ENCODE measurements at places on chromosomes 12 and 14.
A peak's percentile ranks its signal among the peaks of the same experiment; 100 is the strongest.

GRCh38 chr12:7441216-7441615 is 2.7 kb downstream of the CD163L1 start:
- no peak for DNase-seq
- H3K27ac ChIP-seq: no peak overlapping the region
- H3K4me1 ChIP-seq: no peaks in the 10 kb centered on the region
- peaks cover 26% of the 10 kb centered on the region for H3K27me3 ChIP-seq
- no peaks in the 10 kb centered on the region for H3K36me3 ChIP-seq

- peaks cover 8% of the 10 kb centered on the region for H3K4me1 ChIP-seq
- no peak overlapping the region for H3K27ac ChIP-seq
- H3K27me3 ChIP-seq: no peaks in the 10 kb centered on the region
- no peaks in the 10 kb centered on the region for H3K36me3 ChIP-seq
- no peak for DNase-seq
- H3K4me3 ChIP-seq: no peak overlapping the region
These were observed 200.8 kb downstream of the DUSP6 start for GRCh38 chr12:89151536-89151935.

DNA sequence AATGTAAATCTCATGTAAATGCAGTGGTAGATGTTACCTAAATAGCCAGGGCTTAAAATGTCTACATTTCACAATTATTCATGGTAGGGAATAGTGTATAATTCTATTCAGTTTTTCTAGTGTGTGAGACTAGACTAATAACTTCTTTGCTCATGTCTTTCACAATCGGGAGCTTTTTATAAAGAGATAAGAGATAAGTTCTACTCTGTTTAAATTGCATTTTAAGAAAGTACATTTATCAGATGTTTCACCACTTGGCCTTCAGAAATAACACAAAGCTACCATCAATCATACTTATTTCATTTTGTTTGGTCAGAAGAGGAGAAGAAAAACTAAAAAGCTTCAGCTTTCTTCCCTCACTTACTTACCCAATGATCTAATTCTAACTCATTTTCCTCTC is 725.5 kb upstream of the FLRT2 start:
- no peaks in the 10 kb centered on the region for H3K27me3 ChIP-seq
- no peak for DNase-seq
- H3K36me3 ChIP-seq: no peaks in the 10 kb centered on the region
- H3K27ac ChIP-seq: no peak overlapping the region

- H3K27ac ChIP-seq: no peak overlapping the region
- DNase-seq: no peak
- no peak overlapping the region for H3K4me3 ChIP-seq
- H3K36me3 ChIP-seq: peaks cover 18% of the 10 kb centered on the region
- H3K4me1 ChIP-seq: peaks cover 22% of the 10 kb centered on the region
- H3K27me3 ChIP-seq: no peaks in the 10 kb centered on the region
These were observed 12.4 kb downstream of the ATF7 start for GRCh38 chr12:53613821-53614220.

DNA sequence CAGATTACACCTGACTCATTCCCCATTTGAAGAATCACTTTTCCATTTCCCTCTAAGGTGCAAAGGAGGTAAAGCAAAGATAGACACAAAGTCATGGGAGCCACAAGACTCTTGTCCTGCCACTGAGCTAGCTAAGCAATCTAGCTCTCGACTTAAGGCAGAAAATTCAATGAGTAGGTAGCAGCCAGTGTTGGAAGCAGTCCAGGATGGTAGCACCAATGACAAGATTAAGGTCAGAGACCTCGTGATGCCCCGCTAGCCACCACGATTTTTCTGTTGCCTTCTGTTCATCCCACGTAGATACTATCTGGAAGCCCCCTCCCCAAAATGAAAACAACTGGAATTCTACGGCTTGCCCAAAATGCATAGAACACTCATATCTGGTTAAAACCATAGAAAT is 1.4 kb downstream of the VAMP1 start:
- no peaks in the 10 kb centered on the region for H3K27me3 ChIP-seq
- H3K4me3 ChIP-seq: peak overlapping the region; percentile 92
- peaks cover 60% of the 10 kb centered on the region for H3K4me1 ChIP-seq
- peak overlapping the region; percentile 94 for H3K27ac ChIP-seq
- H3K36me3 ChIP-seq: peaks cover 37% of the 10 kb centered on the region

DNA sequence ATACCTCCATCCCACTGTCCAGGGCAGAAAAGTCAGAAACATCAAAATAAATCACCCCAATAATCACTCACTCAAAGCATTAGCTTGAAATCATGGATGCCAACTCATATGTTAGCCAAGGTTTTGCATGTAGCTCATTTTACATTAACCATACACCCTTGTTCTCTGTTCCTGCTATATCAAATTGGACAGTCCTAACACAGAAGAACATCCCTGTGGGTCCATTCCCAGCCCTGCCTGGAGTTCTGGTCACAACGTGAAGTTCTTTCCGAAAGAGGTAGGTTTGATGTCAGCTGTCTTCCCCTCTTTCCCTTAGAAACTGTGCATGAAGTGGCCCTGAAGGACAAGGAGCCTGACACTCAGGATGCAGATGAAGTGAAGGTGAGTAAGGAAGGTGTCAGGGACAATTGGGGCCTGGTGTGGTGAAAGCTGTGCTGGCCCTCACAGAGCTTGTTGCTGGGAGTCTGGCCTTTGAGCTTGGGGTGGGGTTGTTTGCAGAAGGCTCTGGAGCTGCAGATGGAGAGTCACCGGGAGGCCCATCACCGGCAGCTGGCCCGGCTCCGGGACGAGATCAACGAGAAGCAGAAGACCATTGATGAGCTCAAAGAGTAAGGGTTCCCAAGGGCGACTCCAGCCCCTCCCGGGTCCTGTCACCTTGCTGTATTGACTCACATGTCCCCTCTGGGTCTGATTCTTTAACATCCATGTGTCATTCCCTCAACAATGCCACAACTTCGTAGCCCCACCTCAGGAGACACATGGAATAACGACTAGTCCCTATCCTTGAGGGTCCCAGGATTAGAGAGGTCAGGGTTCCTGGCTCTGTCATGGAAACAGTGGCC is 15.0 kb upstream of the PIP4K2C start:
- DNase-seq: no peak
- H3K27ac ChIP-seq: no peak overlapping the region
- no peaks in the 10 kb centered on the region for H3K36me3 ChIP-seq
- no peak overlapping the region for H3K4me3 ChIP-seq
- no peaks in the 10 kb centered on the region for H3K4me1 ChIP-seq
- H3K27me3 ChIP-seq: peaks cover 6% of the 10 kb centered on the region

- peaks cover 35% of the 10 kb centered on the region for H3K36me3 ChIP-seq
- no peak overlapping the region for H3K27ac ChIP-seq
- H3K4me3 ChIP-seq: no peak overlapping the region
- no peak for DNase-seq
These were observed 57.5 kb downstream of the SOS2 start for GRCh38 chr14:50173891-50174290.

All from activated B cell treated with CpG ODN at 0.5 μM for 24 hours (primary cell).